NCI-H1105 treated with DMSO at 0.1 percent for 48 hours (cell line): ENCODE measurements at places on chromosomes 16 and 17.

GRCh38 chr17:79220201-79220712, 145.6 kb downstream of the ENGASE start:
- DNase-seq, result no peak

GRCh38 chr17:61508912-61509311, 56.7 kb downstream of the TBX4 start:
- DNase-seq, result no peak

- no peak for DNase-seq
These were observed 27.8 kb downstream of the CDH1 start for GRCh38 chr16:68764862-68765261.

GRCh38 chr17:45334231-45334630, 17.4 kb upstream of the MAP3K14 start:
- DNase-seq, result no peak

DNA sequence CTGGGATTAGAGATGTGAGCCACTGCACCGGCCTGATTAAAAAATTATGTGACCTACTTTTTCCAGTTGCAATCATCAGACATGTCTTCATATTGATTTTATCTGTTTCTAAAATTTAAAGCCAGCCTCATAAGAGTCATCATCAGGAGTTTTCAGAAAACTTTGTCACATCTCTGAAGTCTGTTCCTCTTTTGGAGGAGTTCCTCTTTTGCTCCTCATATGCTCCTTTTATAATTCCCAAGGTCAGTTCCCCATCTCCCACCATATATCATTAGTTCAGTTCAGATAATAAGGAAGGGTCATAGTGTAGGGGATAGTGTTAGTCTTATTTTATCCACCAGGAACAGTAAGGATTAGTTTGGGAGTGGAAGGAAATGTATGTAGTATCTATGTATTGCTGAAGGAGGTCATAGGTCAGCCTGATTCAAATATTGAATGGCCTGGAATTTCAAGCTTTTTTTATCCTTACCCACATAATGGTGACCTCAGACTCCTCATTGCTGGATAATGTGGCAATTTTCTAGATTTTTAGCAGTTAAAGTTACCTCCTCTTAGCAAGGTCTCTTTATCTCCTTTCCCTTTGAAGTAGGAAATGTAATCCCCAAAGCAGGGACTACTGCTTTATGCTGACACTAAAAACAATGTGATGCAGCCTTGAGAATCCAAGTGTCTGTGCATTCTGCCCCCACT, 13.8 kb upstream of the DUSP14 start:
- DNase-seq, result no peak

- DNase-seq, result no peak
These were observed 592 bp upstream of the PERCC1 start for GRCh38 chr16:1430214-1430758.
